Stimulated activated CD4-positive, alpha-beta T cell treated with anti-CD3 and anti-CD28 coated beads, Interleukin-2, amount 100 ng/mL, for 48 hours (primary cell): ENCODE measurements at places on chromosomes 1 and 21.

DNA sequence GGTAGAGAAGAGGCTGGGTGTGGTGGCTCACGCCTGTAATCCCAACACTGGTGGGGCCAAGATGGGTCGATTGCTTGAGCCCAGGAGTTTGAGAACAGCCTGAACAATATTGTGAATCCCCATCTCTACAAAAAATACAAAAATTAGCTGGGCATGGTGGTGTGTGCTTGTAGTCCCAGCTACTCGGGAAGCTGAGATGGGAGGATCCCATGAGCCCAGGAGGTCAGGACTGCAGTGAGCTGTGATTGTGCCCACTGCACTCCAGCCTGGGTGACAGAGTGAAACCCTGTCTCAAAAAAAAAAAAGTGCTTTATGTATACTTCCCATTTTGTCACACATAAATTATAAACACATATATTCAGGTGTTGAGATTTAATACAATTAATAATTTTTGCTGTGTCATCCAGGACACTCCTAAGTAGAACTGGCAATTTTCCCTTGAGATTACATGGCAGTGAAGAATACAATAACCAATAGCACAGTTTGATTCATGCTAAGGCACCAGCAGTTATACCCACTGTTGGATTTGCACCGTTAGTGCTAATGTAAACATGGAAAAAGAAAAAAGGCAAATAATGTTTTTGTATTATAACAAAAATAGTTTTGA lies 15.5 kb downstream of the GABPB2 start:
- no peak for DNase-seq

GRCh38 chr1:115505148-115505571 lies 136.6 kb upstream of the VANGL1 start:
- no peak for DNase-seq

GRCh38 chr1:95095833-95096217 lies 21.3 kb upstream of the TLCD4 start:
- DNase-seq: no peak

DNA sequence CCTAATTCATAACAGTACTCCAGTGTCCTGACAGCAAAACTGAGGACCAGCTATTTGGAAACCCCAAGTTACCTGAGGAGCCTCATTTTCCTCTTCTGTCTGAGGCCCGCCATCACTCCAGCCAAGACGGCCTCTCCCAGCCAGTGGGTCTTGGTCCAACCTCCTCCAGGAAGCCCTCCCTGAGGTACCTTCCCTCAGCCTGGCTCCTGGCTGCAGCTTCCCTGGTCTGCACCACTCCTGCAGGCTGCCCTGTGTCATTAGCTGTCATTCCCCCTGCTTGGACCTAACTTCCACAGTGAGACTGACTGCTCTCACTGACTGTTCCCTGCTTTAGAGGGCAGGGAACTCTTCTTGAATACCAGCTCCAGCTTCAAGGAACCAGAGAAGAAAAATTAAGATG lies 33.0 kb downstream of the BCAR3 start:
- no peak for DNase-seq

- DNase-seq: no peak
Observed at GRCh38 chr1:156245451-156246232, 2.2 kb downstream of the PAQR6 start.

GRCh38 chr1:202184750-202185460 lies 8.7 kb upstream of the LGR6 start:
- peak; percentile 78 for DNase-seq

DNA sequence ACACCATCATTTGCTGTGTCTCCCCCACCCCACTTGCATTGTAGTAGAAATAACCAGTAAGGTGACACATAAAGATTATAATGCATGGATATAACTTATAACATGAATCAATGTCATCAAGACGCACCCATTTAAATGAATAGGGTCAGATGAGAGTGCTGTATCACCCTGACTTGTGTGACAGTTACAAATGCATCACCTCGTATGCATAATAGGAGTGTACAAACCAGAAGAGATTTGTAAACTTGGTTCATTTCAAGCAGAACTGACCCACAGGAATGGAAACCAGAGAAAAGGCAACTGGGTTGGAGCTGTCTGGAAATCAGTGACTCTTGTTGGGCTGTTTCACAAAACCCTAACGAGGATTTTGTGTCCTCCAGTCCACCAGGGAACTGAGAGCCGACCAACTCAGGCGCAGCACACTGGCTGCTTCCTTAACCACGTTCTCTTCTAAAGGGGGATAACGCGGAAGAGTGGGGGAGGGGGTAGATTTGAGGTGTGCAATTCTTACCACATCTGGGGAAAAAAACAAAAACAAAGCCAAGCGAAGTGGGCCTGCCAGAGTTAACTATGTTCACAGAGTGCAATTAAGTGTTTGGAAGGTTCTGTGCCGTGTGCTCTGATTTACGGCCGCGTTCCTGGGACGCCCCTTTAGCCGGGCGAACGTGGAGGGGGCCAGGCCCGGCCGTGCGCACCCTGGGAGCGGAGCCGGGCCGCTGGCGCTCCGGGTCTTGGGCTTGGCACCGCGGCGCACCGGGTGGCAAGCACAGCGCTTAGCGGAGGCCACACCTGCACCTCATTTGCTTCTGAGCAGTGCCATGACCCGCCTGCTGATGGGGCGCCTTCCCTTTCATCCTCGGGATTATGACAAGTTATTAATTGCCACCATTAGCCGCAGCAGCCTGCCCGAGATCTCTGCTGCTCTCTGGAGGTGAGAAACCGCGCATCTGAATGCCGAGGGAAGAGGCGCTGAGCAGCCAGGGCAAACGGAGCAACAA lies 248.8 kb upstream of the FOXD3 start:
- no peak for DNase-seq

DNA sequence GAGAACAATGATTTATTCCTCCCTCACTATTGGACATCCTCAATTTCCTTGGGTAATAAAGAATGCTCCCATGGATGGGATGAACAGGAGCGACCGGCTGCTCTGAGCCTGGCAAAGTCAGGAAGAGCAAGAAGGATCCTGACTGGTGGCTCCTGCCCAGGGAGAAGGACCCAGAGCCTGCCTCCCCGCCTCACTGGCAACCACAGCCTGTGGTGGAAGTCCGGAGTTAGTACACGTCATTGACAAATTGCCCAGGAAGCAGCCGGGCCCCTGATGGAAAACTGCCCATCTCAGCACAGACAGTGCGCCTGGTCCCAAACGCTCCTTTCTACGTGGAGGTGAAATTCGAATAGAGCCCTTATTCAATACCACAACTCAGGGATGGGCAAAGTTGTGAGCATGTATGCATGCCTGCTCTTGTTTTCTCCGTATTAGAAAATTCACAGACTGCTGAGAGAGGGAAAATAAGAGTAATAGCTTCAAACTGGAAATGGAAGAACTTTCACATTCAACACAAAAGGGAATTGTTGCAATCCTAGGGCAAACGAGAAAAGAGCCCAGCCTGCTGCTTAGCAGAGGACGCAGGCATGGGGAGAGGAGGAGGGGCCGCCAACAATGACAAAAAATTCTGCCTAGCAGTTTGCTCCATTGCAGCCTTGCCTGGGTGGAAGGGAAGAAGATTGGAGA lies 397.1 kb upstream of the VAMP3 start:
- DNase-seq: no peak

DNA sequence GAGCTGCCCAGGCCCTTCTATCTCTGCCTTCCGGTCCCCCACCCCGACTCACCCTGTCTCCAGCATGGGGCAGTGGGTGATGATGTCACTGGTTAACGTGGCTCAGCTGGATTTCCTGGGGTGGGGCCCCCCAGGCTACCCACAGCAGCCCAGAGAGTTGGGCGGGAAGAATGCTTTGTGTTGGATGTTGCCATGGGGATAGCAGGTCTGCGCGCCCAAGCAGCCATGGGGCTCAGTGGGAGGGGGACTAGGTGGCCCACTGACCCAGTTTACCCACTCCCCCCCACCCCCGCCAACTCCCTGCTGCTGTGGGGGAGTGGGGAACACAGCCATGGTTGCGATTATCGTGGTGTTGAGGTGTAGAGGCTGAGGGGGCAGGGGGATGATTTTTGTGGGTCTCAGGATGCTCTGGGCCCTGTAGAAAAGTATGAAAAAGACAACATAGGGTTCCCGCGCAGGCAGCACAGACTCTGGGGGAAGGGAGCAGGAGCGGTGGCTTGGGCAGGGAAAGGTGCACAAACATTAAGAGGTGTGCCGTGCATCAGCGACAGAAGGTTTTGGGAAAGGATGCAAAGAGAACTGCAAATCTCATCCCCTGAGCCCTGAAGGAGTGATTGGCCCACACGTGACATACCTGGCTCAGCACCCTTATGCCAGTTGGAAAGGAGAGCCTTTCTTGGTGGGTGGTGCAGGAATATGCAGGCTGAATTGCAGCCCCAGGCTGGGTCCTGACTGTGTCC lies 8.5 kb downstream of the CELSR2 start:
- no peak for DNase-seq

DNA sequence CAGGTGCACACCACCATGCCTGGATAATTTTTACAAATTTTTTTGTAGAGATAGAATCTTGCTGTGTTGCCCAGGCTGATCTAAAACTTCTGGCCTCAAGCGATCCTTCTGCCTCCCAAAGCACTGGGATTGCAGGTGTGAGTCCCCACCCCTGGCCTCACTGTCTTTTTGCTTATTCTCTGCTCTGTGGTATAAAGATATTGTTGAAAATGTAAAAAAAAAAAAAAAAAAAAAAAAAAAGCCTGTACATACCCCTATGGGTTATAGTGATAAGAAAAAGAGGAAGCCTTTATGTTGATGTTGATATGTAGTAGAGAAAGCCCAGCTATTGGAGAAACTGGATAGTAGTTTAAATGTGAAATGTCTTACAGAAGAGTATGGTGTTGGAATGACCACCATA lies 125.8 kb downstream of the XPR1 start:
- no peak for DNase-seq

DNA sequence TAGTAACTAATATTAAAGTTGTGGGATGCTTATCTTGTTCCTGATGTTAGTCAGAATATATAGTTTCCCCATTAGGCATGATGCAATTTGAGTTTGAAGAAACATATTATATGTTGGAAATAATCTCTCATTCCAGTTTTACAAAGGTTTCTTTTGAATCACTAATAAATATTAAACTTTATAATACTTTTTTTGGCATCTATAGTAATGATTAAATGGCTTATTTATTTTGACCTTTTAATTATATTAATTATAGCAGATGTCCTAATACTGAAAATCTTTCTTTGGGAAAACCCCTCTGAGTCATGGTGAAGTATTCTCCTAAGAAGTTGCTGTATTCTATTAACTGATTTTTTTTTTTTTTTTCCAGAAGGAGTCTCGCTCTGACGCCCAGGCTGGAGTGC lies 28.5 kb upstream of the PTGS2 start:
- no peak for DNase-seq

- DNase-seq: no peak
Observed at GRCh38 chr1:109959974-109960744, 24.4 kb upstream of the AHCYL1 start.

- DNase-seq: no peak
Observed at GRCh38 chr1:156556354-156556753, 16.0 kb downstream of the IQGAP3 start.

DNA sequence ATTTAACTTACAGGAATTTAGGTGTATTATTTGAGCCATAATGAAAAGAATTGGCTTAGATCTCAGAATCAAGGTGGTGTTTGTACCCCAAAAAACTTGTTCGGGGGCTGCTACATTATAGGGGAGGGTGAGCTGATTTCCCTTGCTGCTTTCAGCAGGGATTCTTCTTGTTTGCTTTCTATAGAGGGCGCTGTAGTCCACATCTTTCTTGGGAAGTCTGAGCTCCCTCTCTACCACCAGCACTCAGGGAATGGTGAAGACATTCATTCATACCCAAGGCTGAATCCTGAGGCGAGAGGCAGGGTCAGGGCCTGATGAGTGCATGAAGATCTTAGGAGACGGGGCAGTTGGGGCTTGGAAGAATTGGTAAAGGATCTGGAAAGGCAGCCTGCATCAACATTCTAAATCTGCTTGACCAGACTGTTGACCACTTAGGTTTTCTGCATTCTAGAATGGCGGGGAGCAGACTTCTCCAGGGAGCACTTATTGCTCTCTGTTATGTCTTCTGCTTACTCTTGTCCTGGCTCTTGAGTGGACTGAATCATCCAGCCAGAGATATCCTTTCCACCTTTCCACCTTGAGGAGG lies 18.9 kb downstream of the SPATA46 start:
- DNase-seq: no peak

- DNase-seq: no peak
Observed at GRCh38 chr1:112717263-112717873, 2.2 kb upstream of the PPM1J start.

GRCh38 chr1:167137332-167137781 lies 43.5 kb downstream of the STYXL2 start:
- DNase-seq: no peak

GRCh38 chr21:34544032-34544496 lies 32.1 kb upstream of the KCNE1 start:
- peak; percentile 46 for DNase-seq

GRCh38 chr1:94228640-94229375 lies 8.6 kb downstream of the ARHGAP29 start:
- no peak for DNase-seq

- DNase-seq: no peak
Observed at GRCh38 chr1:32142446-32143301, 34.8 kb downstream of the KPNA6 start.

DNA sequence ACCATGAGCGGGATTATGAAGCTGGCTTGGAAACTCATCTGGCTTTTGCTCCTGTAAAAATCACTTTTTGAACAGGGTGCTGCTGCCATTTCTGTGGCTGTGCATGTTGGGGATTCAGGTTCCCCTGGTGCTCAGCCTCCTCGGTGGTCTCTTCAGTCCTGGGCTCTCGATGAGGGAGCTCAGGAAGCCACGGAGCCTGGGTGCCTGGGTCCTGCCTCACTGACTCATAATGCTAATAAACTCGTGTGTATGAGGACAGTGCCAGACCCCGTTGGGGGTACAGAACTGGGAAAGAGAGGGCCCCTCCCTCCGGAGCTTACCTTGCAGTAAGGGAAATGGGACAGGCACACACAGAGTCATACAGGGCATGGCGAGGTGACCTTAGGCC lies 5.8 kb downstream of the COQ8A start:
- no peak for DNase-seq

- DNase-seq: no peak
Observed at GRCh38 chr1:206911064-206911663, 10.6 kb downstream of the FCMR start.
